Activated gamma-delta T cell treated with anti-CD3 and anti-CD28 coated beads, Interleukin-2, amount 50 U/mL, for 16 hours (primary cell): ENCODE measurements at places on chromosomes 4 and X.

DNA sequence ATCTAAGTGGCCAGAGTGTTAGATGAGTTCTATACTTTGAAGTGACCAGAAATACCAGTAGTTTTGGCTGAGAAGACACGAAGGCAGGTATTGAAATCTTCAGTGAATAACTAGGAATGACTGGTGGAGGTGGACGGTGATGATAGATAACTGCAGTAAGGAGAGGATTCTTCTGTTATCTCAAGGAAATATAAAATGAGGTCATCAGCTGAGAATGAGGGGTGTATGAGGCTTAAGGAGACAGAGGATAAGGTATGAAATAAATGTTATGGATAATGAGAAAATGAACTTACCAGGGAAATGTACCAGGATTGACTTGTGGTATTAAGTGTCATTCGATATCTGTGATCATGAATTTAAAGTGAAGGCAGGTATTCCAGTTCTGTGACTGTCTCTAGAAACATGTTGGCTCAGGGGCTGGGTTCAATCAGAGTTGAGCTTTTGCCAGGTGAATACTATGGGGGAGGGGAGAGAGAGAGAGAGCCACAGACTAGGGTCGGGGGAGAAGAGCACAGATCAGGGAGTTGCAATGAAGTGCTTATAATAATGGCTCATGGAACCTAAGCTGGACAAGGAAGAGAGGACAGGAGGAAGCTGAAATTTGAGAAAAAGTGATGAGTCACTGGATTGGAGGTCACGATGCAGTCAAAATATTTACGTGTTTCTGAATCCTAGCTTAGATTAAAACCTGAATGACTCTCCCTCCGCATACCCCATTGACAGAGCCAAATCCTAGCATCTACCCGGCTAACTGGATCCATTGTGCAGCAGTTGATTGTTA, 37.5 kb upstream of the BRS3 start:
- DNase-seq, result no peak

GRCh38 chrX:43530837-43531236, 125.3 kb upstream of the MAOA start:
- no peak for DNase-seq

GRCh38 chr4:74522251-74522991, 77.5 kb downstream of the AREG start:
- no peak for DNase-seq

DNA sequence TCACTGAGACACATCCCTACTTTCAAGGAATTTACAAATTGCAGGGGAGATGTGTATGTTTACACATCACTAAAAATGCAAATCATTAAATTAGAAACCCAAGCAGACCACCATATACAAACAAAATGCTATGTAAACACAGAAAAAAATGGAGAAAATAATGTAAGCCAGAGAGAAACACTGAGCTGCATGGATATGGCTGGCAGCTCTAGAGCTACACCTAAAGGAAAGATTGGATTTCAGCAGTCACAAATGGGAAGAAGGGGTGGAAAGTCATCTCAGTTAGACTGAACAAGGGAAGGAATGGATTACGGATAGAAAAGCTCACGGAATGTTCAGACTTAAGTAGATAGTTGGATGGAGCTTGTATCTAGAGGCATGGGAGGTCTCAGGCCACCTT, 186.3 kb downstream of the MOSPD2 start:
- no peak for DNase-seq

DNA sequence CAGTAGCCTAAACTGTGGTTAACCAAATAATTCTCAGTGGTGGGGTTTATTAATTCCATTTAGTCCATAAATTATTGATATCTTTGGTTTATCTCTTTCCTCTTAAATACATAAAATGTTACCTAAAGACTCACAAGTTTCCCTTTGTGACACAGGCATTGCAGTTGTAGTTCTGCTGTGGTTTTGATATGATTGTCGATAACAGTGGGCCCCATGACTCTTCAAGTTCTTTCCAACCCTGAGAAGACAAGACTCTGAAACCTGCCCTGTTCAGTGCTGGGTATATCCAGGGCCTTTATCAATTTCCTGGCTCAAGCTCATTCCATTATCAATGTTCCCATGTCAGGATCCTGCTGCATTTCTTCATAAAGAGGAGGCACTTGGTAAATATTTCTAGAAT, 117.9 kb upstream of the TBC1D9 start:
- no peak for DNase-seq

DNA sequence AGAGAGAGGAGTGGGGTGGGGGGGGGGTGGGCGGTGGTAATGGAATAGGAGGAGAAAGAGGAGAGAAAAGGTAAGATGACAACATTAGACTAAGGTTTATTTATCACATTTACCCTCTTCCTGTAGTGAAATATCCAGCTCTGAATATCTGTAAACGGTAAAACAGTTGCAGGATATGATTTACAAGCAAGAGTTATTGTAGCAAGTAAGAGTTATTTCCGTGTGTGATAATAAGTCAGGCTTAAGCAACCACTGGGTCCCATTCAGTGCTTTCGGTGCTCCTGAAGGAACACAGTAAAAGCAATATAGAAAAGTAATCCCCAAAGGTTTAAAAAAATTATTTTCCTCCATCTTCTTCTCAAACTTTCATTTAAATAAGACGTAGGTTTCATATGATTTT, 103.6 kb downstream of the MANBA start:
- DNase-seq, result no peak

GRCh38 chr4:23614284-23614892, 275.5 kb downstream of the PPARGC1A start:
- no peak for DNase-seq

DNA sequence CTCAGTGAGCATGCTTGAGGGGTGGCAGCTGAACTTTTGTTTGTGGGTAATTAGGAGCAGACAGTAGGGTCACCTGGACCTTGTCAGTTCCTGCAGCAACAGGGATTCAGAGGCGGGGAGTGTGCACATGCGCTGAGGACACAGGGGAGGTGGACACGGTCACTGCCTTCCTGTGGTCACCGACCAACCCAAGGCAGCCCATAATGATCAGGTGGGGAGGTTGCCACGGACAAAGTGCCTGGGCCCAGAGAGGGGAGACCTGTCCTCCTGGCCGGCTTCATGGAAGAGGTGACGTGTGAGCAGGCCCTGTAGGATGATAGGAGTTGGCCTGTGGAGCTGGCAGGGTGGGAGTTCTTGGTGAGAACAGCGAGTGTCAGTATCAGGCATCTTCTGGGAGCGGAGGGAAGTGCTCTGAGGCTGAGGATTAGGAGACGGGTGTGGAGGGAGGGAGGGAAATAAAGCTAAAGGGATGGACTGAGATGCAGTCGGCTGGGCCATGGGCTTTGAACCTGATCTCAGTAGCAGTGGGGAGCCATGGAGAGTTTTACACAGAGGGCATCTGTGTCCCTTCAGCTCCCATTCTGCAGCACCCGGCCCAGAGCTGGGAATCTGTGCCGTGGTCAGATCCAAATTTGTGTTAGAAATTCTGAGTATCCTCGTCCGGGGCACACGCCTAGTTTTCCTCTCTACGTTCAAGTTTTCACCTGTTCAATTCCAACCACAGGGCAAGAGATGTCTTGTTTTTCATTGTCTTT, 100.0 kb downstream of the PSAPL1 start:
- DNase-seq, result no peak

- DNase-seq, result no peak
Measured at GRCh38 chr4:79043138-79043537, 103.9 kb upstream of the PAQR3 start.

- no peak for DNase-seq
Measured at GRCh38 chr4:113908829-113909228, 70.6 kb downstream of the ARSJ start.

DNA sequence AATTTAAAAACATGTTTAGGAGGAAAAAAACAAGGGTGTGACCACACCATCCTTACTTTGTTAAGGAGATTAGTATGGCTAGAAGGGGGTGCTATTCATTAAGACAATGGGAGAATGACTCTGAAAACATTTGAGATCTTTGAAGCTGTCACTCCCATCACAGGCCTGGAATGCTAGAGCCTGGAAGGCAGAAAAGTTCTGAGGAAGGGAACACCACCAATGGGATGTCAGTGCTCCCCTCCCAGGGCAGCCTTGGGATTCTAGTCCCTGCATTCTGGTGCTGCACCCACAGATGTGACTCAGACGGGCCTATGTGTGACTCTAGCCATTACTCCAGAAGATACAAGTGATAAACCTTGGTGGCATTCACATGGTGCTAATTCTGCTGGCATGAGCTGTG, 162.2 kb upstream of the ANXA10 start:
- DNase-seq, result no peak

- DNase-seq, result no peak
Measured at GRCh38 chrX:42869659-42870476, 91.9 kb upstream of the PPP1R2C start.
